ENCODE measurements at places on chromosomes 13 and 19.

DNA sequence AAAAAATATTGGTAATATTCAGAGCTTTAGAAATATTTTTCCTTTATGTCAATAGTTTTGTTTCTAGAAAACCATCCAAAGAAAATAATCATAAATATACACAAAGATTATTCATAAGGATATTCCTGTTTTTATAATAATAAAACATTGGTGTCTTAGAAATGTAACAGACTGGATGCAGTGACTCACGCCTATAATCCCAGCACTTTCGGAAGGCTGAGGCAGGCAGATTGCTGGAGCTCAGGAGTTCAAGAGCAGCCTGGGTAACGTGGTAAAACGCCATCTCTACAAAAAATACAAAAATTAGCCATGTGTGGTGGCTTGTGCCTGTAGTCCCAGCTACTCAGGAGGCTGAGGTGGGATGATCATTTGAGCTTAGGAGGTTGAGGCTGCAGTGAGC lies 106.8 kb downstream of the DHRS12 start:
- no peak for DNase-seq

GRCh38 chr13:95228130-95228529 lies 73.1 kb downstream of the ABCC4 start:
- DNase-seq, result no peak

GRCh38 chr13:53200498-53201453 lies 172.2 kb downstream of the OLFM4 start:
- DNase-seq, result peak; percentile 3

DNA sequence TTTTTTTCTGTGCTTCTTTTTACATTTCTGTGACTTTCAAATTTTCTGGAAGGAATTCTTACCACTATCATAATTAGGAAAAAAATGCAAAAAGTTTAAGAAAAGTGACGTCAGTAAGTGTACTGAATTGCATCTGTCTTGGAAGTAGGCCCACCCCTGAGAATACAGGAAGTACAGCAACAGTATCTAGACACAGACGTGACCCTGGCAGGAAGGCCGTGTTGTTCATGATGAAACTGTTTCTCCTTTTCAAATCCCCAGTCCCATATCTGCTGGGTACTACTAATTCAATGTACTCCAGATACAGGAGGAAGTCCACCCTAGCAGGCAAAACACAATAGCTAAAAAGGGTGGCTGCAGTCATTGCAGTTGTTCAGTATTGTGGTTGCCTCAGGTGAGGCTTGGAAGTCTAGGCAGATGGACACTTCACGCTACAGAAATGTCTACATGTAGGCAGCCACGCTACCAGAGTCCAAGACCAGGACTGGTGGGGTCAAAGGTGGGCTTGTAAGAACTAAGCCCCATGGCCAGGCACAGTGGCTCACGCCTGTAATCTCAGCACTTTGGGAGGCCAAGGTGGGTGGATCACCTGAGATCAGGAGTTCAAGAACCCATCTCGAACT lies 49.6 kb upstream of the MED4 start:
- peak; percentile 43 for DNase-seq

GRCh38 chr19:16660763-16661479 lies at the start of gene TMEM38A:
TSS of gene TMEM38A (plus strand) at chr19:16661139. CDS start at chr19:16661218, 79 bp downstream.
- DNase-seq, result peak; percentile 61

DNA sequence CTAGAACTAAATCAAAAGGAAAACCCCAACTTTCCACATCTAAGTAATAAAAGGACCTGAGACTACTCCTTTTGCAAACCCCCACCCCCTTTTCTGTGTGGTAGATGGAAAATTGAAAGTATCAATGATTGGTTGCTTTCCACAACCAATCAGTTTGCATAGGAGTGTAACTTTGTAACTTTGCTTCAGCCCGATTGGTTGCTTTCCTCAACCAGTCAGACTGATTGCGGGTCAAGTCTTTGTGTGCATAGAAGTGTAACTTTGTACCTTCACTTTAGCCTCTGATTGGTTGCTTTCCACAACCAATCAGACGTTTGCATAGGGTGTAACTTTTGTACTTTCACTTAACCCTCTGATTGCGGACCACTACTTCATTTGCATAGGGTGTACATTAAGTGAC lies 8.0 kb upstream of the B3GLCT start:
- DNase-seq, result no peak

DNA sequence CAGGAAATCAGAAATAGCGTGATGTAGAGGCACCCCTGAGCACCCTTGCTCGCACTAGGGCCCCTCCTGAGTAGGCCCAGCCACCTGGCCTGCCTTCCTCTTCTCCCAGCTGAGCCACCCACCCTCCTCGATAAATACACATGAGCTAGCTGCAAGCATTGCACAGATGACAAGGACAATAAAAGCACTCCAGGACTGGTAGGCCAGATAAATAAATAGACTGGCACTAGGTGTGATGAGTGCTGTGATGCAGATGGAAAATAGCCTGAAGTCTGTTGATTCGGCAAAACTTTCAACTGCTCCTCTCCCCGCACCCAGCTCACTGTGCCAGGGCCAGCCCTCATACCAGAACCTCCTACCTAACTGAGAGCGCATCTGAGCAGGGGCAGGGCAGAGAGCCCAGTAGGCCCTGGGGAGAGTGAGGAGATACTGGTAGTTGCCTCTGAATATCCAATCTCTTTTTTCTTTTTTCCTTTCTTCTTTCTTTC lies 54.5 kb upstream of the GPI start:
- no peak for DNase-seq

GRCh38 chr19:33397536-33398360 lies 24.2 kb downstream of the CEBPG start:
- no peak for DNase-seq

- DNase-seq, result peak; percentile 4
Observed at GRCh38 chr13:94967183-94968039, 255.1 kb upstream of the SOX21 start.

DNA sequence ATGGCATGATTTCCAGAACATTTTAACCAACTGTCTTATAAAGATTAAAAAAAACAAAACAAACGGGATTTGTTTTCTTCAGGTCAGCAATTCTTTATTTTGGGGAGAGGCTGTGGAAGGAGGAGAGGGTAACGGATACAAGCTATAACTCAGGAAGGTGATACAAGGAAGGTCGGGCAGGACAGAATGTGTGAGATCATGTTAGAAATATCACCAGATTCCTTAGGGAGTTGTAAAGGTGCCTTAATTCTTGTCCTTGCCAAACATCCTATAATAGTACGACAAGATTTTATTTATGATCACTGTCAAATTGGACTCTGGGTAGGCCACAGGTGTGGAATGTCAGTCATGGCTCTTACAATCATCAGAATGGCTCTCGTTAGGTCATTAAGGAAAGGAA lies 503.1 kb downstream of the DIAPH3 start:
- DNase-seq, result no peak

DNA sequence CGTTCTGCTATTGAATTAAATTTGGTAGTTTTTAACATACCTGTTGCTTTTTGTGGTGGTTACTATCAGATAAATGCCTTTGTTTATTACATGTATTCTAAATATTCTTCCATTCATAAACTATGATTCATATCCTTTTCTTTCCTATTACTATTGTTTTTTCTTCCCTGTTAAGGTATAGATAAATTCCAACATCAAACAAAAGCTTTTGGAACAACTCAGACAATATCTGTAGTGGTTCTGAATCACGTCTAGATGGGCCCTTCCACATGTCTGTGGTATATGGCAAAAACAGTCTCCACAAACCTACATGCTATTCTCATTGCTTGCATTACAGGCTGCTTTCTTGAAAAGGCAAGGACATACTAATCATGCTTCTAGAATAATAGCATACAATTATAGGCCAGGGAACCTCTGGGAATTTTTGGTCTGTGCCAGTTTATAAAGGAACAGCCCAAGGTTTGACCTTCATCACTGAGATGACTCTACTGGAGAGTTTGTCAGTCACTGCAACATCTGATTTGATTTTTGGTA lies 6.4 kb downstream of the LRCH1 start:
- DNase-seq, result no peak

- DNase-seq, result peak; percentile 79
Observed at GRCh38 chr19:45779231-45780145, 2.8 kb downstream of the DMPK start.

GRCh38 chr19:42577016-42577415 lies 17.7 kb downstream of the CEACAM8 start:
- no peak for DNase-seq

DNA sequence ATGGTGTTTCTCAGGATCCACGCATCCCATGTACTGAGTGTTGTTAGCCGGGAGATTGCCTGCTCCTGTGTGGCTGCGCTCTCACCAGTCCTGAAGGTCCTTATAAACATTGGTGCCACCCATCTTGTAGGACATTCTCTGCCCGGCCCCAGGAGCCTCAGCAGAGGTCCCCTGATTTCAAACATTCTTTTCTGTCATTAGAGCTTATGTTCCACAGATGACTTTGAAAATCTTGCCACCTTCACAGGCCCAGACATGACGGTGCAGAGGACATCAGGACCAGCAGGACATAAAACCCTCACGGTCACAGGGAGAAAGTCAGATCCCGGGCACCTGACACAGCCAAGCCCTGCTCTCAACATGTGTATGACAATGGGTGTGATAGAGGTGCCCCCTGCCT lies 33.2 kb upstream of the PEPD start:
- no peak for DNase-seq

DNA sequence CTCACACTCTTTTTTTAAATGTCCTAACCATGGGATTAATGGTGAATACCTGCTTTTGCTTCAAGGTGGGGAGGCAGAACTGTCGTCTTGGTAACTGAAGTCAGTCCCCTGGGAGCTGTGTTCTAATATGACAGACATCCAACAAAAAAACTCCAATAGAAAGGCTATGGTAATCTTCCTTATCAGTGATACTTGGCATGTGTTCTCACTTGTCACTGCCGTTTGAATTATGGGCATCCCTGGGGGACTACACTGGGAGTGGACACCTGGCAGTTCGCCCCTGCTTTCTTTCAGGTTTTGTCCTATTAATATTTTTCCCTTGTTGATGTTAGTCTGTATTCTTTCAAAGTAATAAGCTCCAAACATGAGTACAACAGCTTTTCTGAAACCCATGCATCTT lies 252.6 kb downstream of the SLITRK5 start:
- no peak for DNase-seq

DNA sequence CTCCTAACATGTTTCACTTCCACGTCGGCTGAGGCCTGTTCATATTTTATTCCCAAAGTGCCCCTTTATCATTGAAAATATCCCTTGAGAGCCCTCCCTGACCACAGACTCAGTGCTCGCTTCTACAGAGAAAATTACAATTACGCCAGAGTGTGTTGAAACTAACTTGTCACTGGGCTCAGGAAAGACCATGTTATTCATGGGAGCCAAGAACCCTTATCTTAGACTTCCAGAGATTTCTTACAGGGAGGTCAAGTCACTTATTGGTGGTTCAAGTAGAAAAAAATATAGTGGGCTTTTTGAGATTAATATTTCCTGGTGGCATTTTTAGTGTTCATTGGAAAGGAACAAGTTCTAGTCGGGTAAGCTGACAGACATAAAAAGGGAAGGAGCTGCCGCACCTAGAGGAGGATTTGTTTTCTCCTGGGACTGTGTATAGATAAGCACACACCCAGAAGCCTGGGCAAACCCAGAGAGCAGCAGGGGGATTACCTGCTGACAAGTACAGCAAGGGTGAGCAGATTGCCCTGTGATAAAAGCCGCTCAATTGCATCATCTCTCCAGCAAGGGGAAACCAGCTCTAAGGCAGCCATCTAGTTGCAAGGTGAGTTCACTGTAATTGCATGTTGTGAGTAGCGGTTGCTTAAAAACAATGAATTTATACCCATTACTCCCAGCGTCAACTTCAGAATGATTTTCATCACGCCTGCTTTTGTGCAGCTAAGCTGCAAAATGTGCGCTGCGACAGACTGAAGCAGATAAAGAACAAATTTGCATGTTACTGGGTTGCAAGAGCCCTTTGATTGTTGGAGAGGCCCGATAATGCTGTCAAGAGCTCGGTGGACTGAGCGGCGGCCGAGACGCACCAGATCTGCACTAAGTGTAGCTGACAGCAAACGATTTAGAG lies 46.2 kb downstream of the DCT start:
- DNase-seq, result no peak

GRCh38 chr19:13931391-13932148 lies 6.6 kb downstream of the PODNL1 start:
- no peak for DNase-seq

- no peak for DNase-seq
Observed at GRCh38 chr13:23547000-23547590, 23.1 kb upstream of the TNFRSF19 start.

GRCh38 chr13:89361909-89362308 lies 1690.7 kb downstream of the SLITRK5 start:
- DNase-seq, result no peak

- DNase-seq, result no peak
Observed at GRCh38 chr13:44373601-44374347, at the start of gene SERP2. TSS of gene SERP2 (plus strand) at chr13:44373824. CDS start at chr13:44374026, 202 bp downstream.

DNA sequence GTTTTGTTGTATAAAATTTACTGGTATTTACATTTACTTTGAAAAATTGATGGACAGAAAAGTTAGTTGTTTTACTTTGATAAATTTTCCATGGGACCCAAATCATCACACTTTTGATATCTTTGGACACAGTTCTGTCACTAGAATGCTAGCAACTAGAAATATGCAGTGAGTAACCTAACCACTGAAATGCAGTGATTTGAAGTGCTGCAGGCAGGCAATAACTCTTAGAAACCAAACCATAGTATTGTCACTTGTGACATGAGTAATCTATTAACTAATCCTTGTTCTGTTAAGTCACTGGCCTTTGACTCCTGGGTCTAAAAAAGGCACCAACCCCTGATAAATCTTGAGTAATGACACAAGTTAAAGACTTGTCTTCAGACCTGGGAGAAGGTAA lies 620.0 kb upstream of the ATXN8OS start:
- DNase-seq, result no peak

GRCh38 chr13:21011378-21011777 lies 50.0 kb downstream of the LATS2 start:
- DNase-seq, result no peak

GRCh38 chr13:99973808-99974185 lies 2.2 kb upstream of the ZIC5 start:
- DNase-seq, result no peak

DNA sequence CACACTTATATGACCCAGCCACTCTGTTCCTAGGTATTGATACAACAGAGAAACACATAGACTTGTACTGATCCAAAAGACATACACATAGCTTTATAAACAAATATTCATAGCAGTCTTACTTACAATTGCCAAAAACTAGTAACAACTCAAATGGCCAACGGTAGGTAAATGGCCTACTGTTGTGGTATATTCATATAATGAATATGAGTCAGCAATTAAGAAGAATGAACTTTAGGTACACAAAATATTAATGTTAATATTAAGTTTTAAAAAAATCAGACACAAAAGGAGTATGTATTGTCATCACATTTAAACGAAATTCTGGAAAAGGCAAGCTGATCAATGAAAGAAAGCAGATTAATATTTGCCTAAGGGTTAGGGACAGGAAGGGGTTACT lies 19.7 kb downstream of the KPNA3 start:
- DNase-seq, result no peak
